Stimulated activated CD8-positive, alpha-beta memory T cell treated with anti-CD3 and anti-CD28 coated beads, Interleukin-15, amount 100 ng/mL, for 24 hours (primary cell): ENCODE measurements at places on chromosomes 4 and X.

- DNase-seq: no peak
These were observed 54.5 kb upstream of the NOCT start for GRCh38 chr4:138961129-138961528.

- DNase-seq: peak; percentile 67
These were observed 247 bp upstream of the PPA2 start for GRCh38 chr4:105474099-105474518.

- DNase-seq: peak; percentile 0
These were observed 134.1 kb downstream of the OR13H1 start for GRCh38 chrX:131677655-131678628.

DNA sequence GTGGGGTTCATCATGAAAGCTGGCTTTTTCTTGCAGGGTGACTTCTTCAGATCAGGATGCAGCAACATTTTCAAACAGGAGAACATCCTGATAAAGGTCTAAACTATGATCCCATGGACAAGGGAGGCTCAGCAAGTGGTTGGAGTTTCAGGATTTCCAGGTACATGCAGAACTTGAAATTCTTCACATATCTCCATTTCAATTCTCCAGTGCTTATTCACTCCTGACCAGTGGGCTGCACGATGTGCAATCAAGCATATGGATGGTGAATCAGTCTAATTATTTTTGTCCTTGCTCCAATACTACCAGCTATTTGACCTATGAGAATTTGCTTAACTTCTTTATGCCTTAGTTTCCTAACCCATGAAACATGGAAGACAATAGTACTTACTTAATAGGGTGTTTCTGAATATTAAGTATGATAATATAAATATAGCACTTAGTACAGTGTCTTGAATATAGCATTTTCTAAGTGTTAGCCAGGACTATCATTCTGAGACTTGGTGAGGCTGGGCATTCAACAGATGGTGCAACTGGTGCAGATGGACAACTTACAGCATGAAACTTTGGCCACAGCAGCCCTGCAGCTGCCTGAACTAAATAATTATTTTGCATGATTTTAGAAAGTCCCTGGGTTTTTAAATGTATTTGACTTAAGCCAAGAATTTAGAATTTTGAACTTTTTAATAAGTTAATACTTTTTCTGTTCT is 92.4 kb downstream of the HPGD start:
- DNase-seq: no peak

GRCh38 chr4:155984106-155984797 is 30.6 kb upstream of the CTSO start:
- DNase-seq: no peak

- DNase-seq: no peak
These were observed 193.9 kb upstream of the GPC4 start for GRCh38 chrX:133609166-133609565.

- DNase-seq: no peak
These were observed 133.1 kb downstream of the DMD start for GRCh38 chrX:33078273-33078672.

DNA sequence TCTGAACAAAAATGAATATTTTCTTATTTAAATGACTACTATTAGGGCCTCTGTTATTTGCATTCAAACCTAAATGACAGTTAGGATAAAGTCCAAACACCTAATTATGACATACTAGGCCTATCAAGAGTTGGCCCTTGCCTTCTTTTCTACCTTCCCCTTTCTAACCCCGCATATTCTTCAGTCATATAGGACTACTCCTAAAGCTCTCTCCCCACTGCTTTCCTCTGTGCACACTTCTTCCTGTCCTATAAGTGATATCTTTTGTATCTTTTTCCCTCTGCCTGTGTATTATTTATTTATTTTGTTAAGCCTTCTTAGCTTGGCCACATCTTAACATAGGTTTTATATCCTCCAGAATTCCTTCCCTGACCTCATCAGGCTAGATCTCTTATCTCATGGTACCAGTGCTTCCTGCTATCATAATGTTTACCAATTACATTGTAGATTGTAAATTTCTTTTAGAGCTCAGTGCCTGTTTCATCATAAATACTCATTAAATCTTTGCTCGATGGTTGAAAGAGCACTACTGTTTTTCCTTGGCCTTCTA is 22.5 kb downstream of the ERVMER34-1 start:
- no peak for DNase-seq

- DNase-seq: no peak
These were observed 175.6 kb downstream of the FBXO8 start for GRCh38 chr4:174107746-174108354.

DNA sequence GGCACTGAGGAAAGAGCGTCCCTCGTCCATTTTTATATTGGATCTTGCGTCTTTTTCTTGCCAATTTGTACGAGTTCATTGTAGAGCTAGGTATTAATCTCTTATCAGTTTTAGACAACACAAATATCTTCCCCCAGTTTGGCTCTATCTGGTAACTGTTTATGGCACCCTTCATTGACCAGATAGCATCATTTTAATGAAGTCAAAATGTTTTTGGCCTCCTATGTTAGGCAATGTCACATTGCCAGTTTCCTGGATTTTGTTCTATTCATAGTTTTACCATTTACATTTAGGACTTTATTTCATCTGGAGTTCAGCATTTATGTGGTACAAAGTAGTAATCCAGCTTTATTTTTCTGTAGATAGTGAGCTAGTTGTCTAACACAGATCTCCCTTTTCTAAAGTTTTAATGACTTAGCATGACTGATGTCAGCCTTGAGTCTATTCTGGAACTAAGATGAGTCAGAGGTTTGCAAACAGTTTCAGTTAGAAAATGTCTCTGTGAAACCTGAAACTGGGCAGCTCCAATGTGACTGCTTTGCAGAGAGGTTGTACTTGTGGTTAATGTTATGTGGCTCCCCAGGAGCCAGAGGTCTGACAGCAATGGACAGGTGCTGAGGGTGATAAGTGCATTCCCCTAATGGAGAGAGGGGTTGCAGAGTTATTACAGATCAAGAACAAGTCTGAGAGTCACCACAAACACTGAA is 5.3 kb upstream of the STBD1 start:
- no peak for DNase-seq
